Activated naive CD8-positive, alpha-beta T cell treated with anti-CD3 and anti-CD28 coated beads, Interleukin-2, amount 50 U/mL, for 24 hours (primary cell): ENCODE measurements at places on chromosomes 1 and 21.

DNA sequence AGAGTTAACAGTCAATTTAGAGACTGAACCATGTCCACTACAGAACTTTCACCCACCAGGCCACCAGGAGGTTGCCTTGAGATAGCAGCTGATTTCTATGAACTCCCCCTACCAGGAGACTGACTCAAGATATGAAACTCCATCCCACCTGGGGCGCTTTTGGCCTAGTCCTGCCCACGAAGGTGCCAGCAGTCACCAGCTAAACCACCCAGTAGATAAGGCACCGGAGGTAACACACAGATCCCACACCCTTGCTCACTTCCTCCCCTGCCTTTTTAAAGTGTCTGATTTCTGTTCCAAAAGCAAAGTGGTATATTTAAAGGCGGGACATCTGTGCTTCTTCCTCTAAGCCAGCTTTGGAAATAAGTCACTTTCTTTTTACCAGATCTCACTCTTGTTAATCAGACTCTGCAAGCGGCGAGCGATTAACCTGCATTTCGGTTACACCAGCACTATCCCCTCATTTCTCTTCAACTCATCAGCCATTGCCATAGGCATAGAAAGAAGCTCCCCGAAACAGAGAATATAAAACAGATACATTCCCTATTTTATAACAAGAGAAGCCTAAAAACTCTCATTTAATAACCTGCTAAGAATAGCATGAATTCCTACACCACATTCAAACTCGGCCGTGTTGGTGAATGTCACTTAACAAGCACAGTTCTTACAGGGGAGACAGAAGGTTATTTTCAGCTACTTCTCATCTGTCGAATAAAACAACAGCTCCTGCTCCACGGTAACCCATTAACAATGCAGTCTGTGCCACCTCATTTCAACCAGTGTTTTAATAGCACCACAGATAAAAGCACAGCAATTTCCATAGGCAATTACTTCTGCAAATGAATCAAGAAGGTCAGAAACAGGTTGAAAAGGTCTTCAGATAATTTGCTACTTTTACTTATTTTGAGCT is 318.1 kb downstream of the KCNH1 start:
- no peak for DNase-seq
- peaks cover 3% of the 10 kb centered on the region for H3K27me3 ChIP-seq
- no peak overlapping the region for H3K4me3 ChIP-seq
- no peak overlapping the region for H3K27ac ChIP-seq

GRCh38 chr1:32775640-32776337 is 41.4 kb downstream of the YARS1 start:
- H3K27me3 ChIP-seq = peaks cover 2% of the 10 kb centered on the region
- DNase-seq = no peak
- H3K27ac ChIP-seq = peak overlapping the region; percentile 30

GRCh38 chr1:102970496-102971078 is 137.7 kb downstream of the COL11A1 start:
- peaks cover 2% of the 10 kb centered on the region for H3K27me3 ChIP-seq
- H3K36me3 ChIP-seq = no peaks in the 10 kb centered on the region
- DNase-seq = no peak
- no peak overlapping the region for H3K27ac ChIP-seq
- no peaks in the 10 kb centered on the region for H3K4me1 ChIP-seq

DNA sequence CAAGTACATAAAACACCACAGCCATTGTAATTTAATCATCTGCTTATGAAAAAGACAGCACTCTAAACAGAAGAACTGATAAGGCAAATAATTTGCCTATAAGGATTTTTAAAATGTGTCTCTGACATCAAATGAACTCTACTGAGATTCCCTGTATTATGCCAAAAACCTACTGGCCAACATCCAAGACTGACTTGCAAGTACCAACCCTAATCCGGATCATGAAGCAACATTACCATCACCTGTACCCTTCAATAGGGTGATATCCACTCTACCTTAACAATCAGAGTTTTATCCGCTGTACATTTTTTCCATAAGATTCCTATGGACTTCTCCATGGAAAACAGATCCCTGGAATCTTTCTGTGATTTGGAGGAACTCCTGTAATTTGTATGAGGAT is 4.6 kb downstream of the RGS7 start:
- no peak for DNase-seq
- H3K4me1 ChIP-seq = peaks cover 3% of the 10 kb centered on the region
- no peaks in the 10 kb centered on the region for H3K36me3 ChIP-seq
- peaks cover 17% of the 10 kb centered on the region for H3K27me3 ChIP-seq

GRCh38 chr1:27538793-27539192 is 48.8 kb upstream of the WASF2 start:
- H3K4me3 ChIP-seq = no peak overlapping the region
- H3K27ac ChIP-seq = no peak overlapping the region
- DNase-seq = no peak
- H3K27me3 ChIP-seq = no peaks in the 10 kb centered on the region

DNA sequence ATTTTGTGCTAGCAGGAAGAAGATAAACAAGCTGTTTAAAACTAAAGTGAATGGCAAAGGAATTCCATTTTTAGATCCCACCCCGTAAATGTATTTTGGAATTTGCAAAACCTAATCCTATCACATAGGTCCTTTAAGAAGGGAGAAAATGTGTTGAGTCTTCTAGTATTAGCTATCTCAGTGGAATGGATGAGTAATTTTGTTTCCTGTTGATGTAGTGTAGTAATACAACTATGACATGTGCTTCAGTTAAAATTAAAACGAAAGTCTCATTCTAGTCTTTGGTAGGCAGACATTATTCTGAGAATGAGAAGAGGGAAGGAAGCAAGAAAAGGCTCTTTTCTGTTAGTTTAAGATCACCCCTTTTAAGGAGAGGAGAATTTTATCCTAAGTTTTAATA is 265.9 kb upstream of the C1orf105 start:
- no peak for DNase-seq
- H3K4me3 ChIP-seq = peak overlapping the region; percentile 30
- H3K27ac ChIP-seq = peak overlapping the region; percentile 88
- peaks cover 12% of the 10 kb centered on the region for H3K4me1 ChIP-seq

DNA sequence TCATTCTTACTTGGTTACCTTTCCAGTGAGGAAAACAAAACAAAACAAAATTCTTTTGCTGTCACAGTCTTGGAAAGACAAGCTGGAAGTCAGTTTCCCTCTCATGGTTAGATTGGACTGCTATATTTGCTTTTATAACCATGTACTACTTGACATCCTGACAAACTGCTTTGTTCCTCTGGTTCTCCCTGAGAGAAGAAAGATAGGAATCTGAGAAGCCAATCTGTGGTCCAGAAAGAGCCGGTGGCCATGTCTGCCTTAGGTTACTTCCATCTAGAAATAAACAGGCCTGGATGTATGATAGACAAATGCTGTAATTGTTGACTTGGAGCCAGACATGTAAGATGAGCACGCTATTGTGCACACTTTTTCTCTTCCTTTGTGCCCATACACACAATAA is 330.0 kb downstream of the BRINP3 start:
- no peaks in the 10 kb centered on the region for H3K27me3 ChIP-seq
- H3K4me3 ChIP-seq = no peak overlapping the region
- DNase-seq = no peak
- H3K4me1 ChIP-seq = no peaks in the 10 kb centered on the region
- H3K27ac ChIP-seq = no peak overlapping the region
- H3K36me3 ChIP-seq = no peaks in the 10 kb centered on the region

DNA sequence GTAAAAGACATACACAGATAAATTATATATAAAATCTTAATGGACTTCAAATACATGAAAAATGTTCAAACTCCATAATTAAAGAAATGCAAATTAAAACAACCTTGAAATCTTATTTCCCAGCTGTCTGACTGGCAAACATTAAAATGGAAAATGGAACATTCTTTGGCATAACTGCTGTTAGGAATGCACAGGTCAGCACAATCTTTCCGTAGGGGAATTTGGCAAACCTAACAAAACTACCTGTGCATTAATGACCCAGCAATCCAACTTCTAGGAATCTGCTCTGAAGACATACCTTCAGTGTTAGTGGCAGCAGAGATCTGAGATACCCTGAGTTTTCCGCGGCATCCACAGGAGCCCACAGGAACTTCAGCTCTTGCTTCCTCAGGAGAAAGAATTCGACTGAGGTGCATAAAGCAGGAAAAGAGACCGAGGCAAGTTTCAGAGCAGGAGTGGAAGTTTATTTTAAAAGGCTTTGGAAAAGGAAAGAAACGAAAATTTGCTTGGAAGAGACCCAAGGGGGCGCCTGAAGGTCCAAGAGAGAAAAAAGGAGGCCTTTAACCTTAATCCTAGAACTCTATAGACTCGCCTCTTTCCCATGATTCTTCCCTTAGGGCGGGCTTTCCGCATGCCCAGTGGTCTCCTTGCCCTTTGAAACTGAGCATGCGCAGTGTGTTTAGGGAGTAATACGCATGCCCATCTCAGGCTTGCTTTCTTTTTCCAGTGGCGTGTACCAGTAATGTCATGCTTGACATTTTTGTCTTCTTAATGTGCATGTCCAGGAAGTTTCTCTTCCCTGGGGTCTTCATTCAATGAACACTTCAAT is 24.8 kb downstream of the LYPD8 start:
- H3K36me3 ChIP-seq = no peaks in the 10 kb centered on the region
- no peak overlapping the region for H3K27ac ChIP-seq
- H3K27me3 ChIP-seq = peaks cover 4% of the 10 kb centered on the region
- H3K4me1 ChIP-seq = no peaks in the 10 kb centered on the region

DNA sequence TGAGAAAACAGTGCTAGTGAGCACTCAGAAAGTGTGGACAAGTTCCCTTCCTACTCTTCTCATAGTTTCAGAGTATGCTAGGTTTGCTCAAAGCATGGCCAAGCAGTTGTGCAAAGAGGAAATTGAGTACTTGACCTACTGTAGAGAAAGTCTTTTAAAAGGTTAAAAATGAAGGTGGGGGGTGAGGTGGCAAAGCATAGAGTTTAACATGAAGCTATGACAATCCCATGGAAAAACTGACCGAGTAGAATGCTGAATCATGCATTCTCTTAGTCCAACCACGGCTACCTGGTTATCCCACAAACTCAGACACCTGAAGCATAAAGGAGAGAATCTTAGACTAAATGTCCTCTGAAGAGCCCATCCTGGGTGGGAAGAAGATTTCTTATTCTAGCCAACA is 79.9 kb downstream of the PTPN14 start:
- H3K27me3 ChIP-seq = peaks cover 24% of the 10 kb centered on the region
- peak overlapping the region; percentile 32 for H3K27ac ChIP-seq
- no peak for DNase-seq
- H3K36me3 ChIP-seq = no peaks in the 10 kb centered on the region
- H3K4me3 ChIP-seq = no peak overlapping the region
